Skin of body (tissue), 3 donors: ENCODE measurements at places on chromosomes 7 and 10. TPM values are rescaled to one million over a fixed set of nuclear protein-coding genes. Genes with fewer than 3 reads are reported as not detected.
A peak's percentile ranks its signal among the peaks of the same experiment; 100 is the strongest.

Gene HSPA14
- 11.8 TPM for total RNA-seq

GRCh38 chr7:73612598-73613269 lies 11.6 kb downstream of the MLXIPL start:
- DNase-seq, result no peak

DNA sequence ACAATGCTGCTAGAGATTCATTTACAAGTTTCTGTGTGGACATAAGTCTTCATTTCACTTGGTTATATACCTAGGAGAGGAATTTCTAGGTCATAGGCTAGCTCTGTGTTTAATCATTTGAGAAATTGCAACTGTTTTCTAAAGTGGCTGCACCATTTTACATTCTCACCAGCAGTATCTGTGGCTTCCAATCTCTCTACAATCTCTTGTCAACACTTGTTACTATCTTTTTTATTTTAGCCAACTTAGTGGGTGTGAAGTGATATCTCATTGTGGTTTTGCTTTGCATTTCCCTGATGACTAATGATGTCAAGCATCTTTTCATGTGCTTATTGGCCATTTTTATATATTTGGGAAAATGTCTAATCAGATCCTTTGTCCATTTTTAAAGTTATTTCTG lies 53.0 kb upstream of the DRGX start:
- DNase-seq, result no peak

- no peak for DNase-seq
Measured at GRCh38 chr7:130346177-130346905, 1.7 kb downstream of the CPA5 start.

Gene UCN3
- not detected for total RNA-seq

Gene CHRM2
- total RNA-seq, result 0.20 TPM

DNA sequence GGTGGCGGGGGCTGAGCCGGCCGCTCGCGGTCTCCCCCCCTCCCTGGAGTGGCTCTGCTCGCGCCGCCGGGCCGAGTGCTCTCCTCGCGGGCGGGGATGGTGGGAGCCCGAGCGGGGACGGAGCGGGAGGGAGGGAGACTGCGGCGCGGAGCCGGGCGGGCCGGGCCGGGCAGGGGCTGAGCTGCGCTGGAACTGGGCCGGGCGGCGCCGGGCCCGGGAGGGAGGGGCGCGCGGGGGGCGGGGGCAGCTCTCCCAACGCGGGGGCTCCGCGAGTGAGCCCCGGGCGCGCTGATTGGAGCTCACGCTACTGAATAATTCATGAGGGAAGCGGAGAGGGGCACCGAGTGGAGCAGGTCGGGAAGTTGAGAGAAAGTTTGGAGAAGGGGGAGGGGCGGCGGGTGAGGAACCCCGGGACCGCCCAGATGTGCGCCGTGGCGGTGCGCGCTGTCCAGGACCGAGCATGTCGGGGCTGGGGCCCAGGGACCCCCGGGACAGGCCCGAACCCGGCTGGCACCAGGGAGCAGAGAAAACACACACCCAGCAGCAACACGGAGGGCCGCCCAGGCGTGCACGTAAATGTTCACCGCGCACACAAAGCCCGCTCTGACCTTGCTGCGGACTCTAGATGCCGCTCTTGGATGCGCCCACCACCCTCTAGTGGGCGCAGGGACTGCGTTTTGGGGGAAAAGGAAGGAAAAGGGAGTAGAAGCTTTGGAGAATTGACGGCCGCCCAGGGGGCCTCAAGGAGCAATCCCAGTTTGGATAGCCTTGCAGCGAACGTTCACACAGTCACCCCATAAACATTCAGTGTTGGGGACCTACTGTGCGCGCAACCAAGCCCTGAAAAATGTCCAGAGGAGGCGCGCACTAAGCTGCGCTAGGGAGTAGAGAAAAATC lies at the start of gene EPHB4:
TSS of gene EPHB4 (minus strand) at position 194 of the 897 bp plus-strand sequence. CDS start 493 bp downstream, outside the sequence.
- peak; percentile 93 for DNase-seq

GRCh38 chr7:77798394-77799077 lies at the start of the genes PHTF2 and TMEM60:
TSS of gene PHTF2 (plus strand) at chr7:77798773.
TSS of gene TMEM60 (minus strand) at chr7:77798434. CDS start at chr7:77794373, 4,061 bp downstream.
- peak; percentile 100 for DNase-seq

DNA sequence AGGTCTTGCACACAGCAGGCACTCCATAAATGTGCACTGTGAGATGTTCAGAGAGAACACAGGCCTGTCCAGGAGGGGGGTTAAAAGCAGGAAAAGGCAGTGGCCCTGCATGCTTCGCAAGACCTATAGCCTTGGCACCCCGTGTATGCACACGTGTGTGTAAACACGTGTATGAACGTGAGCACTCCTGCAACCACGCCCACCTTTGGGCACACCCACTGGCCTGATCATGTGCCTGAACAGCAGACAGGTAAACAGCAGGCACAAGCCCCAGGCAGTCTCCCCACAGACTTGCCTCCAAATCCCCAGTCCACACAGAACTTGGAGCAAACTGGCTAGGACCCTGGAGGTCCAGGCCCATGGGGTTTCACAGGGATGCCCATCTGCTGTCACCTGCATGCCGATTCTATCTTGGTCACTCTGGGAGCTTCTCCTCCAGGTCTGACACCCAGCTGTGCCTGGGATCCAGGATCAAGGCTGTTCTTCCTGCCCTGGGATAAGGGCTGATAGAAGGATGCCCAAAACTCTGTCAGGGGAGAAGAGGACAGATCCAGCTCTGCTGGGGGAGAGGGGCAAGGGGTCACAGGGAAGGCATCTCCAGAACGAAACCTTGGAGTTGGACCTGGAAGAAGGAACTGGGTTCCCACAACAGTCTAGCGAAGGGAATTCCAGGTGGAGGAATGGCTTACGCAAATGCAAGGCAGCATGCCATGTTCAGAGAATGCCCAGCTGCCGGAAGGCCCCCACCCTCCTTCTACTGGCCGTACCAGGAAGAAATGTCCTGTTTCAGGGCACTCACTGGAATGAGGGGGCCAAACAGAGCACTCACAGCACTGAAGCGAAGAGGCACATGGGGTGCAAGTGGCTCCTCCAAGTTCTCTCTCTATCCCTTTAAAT lies 14.3 kb upstream of the ZMIZ1 start:
- DNase-seq, result no peak

Gene NPY4R2
- total RNA-seq, result 0.49 TPM

Gene LRRN3
- 2.5 TPM for total RNA-seq

DNA sequence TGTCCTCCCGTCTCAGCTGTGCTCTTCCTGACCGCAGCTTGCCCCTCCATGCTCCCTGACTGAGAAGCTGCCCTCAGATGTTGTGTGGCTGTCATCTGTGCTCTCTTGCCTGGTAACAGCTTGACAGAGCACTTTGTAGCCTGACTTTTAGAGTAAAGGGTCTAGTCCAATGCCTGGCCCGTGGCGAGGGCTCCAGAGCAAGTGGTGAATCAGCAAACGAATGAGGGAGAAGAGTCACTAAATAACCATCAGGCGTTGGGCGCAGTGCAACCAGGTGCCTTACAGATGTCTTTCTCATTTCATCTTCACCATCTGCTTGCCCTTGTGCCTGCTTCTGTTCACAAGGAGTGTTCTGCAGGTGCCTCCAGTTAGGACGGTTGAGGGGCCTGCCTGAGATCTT lies 45.6 kb downstream of the MKI67 start:
- no peak for DNase-seq

DNA sequence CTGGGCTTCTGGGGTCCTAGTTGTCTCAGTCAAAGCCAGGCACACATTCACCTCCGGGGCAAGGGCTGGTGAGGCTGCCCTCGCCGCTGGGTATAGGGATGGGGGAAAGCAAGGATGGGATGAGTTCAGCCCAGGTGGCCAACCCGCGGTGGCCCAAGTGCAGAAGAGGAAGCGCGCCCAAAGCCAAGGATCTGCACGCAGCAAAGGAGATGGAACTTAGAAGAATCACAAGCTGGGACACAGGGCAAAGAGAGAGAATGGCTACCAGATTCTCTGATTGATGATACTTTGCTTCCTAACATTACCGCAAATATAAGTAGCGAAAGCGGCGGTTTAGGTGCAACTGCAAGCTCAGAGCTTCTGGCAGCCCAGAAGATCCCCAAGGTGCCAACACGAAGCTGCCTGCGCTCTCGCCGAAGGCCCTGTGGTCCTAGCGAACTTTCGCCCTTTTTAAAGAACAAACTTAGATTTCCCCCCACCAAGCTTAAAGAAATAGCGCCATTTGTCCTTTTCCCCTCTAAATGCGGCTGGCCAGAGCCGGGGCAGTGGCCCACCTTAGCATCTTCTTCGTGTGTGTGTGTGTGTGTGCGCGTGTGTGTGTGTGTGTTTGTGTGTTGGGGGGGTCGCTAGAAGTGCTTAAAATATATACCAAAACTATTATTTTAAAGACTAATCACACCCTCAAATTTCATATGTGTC lies 927 bp upstream of the MKX start:
- no peak for DNase-seq

Gene CNPY1
- 0.10 TPM for total RNA-seq

- no peak for DNase-seq
Measured at GRCh38 chr7:128687131-128687530, 15.0 kb downstream of the GARIN1A start.

Gene PHYHIPL
- 1.2 TPM for total RNA-seq

Gene RPEL1
- not detected for total RNA-seq

DNA sequence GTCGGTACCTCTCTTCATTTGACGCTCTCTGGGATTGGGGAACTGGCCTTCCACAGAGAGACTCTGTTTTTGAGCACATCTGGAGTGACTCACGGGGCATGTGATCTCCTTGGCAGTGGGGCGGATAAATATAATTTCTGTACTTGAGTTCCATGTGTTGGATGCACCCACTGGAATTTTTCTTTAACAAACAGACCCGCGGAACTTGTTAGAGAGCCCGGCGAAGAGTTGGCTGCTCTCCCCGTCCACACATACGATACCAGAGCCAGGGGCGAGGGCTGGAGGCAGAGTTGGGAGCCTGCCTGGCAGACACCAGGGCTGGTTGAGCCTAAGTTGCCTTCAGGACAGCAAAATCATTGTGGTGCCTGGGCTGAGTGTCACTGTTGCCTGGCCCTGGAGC lies at the start of gene FAM180A:
TSS of gene FAM180A (minus strand) at position 44 of the 400 bp plus-strand sequence. CDS start 233 bp downstream, outside the sequence.
- peak; percentile 50 for DNase-seq

GRCh38 chr10:118768041-118768919 lies 13.5 kb upstream of the CACUL1 start:
- DNase-seq, result no peak

DNA sequence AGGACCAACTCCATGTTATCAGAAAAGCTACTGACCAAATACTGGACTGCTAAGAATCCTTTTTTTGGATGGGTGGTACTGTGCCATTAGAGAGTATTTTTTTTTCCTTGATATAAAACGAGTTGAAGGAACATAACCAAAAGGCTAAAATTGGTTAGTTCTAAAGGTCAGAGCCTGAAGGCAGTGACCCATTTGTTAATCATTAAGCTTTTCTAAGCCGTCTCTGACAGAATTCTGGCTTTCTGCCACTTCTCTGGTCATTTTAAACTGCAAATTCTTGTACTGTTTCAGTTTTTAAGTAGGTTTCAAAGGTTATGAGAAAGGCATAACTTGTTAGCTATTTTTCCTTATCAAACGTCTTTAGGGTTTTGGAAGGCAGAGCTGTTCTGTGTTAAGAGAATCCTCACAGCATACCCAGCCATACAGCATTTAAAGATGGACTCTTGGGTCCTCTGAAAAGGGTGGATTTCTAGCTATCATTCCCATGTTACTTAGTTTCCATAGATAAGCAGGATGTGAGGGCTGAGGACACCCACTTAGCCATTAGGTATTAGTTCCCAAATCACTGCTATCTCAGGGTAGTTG lies 196.8 kb downstream of the RNLS start:
- no peak for DNase-seq

DNA sequence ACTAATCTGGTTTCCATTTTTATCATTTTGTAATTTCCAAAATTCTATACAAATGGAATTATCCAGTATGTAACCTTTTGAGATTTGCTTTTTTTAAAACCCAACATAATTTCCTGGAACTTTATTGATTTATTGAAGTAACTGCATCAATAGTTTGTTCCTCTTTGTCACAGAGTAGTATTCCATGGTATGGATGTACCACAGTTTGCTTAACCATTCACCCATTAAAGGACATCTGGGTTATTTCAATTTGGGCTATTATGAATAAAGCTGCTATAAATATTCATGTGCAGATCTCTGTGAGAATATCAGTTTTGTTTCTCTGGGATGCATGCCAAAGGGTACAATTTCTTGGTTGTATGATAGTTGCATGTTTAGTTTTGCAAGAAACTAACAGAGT lies 2.9 kb downstream of the GPNMB start:
- no peak for DNase-seq

DNA sequence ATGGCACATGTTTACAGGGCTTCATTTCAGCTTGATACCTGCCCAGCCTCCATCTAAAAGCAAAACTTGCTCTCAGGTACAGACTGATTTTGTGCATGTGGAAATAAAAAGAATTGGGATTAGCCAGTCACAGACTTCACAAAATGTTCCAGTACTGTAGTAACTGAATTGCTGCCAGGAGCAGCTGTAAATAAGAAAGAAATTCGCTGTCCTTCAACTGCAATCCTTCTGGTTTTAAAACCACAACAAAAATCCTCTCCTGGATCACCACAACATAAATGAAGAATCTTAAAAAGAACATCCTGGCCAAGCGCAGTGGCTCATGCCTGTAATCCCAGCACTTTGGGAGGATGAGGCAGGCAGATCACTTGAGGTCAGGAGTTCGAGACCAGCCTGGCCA lies 3.9 kb upstream of the MIOS start:
- DNase-seq, result no peak

Gene MMD2
- total RNA-seq, result not detected

GRCh38 chr7:105006367-105007136 lies 7.5 kb upstream of the KMT2E start:
- no peak for DNase-seq

Gene TMEM236
- 0.69 TPM for total RNA-seq

- DNase-seq, result no peak
Measured at GRCh38 chr10:89255793-89256192, 4.2 kb upstream of the LIPA start.

Gene WNT16
- total RNA-seq, result 33.5 TPM
